ENCODE measurements at places on chromosomes 4 and X.

GRCh38 chr4:73599182-73599581, 21.1 kb downstream of the RASSF6 start:
- DNase-seq = peak; percentile 47

GRCh38 chr4:11165052-11165451, 263.6 kb downstream of the HS3ST1 start:
- DNase-seq = no peak

DNA sequence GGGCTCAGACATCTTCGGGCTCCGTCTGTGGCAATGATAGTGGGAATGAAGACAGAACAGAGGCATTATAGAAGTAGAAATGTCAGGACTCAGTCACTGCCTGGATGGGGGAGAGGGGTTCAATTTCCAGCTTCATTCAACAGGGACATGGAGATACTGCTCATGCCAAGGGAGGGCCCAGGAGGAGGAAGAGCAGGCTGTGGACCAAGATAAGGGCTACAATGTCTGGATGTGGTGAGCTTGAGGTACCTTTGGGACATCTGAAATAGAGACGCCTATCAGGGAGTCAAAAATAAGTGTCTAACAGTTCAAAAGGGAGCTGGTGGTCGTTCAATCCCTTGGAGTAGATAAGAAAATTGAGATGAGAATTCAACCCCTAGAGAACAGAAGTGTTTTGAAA, 34.5 kb downstream of the ELF4 start:
- DNase-seq = no peak

DNA sequence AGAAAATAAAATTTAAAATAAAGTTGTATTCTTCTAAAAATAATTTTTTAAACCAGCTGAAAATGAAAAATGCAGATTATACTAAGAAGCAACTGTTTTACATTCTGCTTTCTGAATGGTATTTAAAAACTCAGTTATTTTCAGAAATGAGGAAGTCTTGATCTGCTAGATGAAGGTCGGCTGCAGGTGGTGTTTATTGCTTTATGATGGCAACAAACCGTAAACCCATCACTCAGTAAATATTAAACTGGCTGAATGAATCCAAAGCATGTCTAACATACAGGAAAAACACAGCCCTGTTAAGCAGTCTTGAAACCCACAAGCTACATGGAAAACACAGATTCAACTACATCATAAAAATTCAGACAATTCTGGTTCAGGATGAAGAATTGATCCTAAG, 29.3 kb downstream of the DYNLT3 start:
- no peak for DNase-seq

GRCh38 chr4:70991596-70991995, 1.9 kb upstream of the DCK start:
- no peak for DNase-seq
